Left renal pelvis (tissue), 4 donors: ENCODE measurements at places on chromosomes 12 and 14.

DNA sequence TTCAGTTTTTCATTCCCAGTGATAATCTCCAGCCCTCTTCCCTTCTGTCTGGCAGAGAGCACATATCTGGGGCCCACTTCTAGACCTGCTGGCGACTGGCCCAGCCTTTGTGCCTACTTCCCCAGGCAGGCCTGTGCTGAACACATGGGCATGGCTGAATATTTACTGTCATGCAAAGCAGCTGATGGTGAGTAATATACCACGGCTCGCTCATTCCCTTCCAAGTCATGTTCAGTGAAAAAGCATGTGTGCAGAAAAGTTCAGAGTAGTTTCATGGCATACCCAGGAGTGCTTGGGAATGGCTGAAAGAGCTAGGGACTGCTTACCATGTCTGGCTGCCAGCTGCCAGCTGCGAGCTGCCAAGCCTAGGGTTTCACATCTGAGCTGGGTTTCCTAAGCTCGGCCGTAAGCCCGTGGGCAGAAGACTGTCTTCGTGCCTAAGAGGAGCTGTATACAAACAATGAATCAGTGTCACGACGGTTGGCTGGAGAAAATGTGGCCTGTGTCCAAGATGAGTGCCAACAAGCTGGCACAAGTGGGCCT is 179.9 kb upstream of the PELI2 start:
- no peak for DNase-seq

- DNase-seq: peak; percentile 42
Measured at GRCh38 chr14:99884834-99885648, 91.8 kb downstream of the EML1 start.

DNA sequence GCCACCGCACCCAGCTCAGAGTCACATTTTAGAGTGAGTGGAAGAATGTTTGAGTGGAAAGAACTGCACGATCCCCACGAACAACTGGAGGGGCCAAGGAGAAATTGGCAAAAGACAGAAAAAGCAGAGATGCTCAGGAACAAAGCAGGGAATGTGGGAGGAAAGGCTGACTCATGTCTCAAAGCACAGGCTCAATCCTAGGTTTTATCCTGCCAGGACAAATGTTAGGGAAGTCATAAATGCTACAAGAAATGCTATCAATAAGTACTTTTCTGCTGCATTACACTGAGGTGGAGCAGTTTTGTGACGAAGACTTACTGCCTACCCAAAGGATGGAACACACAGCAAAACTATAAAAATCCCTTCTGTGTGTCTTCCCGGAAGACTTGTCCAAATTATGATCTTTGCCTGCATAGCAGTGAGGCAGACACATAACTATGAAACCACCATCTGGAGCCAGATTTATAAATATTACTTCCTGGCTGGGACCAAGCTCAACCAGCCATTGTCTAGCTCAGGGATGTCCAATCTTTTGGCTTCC is 26.7 kb downstream of the NIN start:
- no peak for DNase-seq

DNA sequence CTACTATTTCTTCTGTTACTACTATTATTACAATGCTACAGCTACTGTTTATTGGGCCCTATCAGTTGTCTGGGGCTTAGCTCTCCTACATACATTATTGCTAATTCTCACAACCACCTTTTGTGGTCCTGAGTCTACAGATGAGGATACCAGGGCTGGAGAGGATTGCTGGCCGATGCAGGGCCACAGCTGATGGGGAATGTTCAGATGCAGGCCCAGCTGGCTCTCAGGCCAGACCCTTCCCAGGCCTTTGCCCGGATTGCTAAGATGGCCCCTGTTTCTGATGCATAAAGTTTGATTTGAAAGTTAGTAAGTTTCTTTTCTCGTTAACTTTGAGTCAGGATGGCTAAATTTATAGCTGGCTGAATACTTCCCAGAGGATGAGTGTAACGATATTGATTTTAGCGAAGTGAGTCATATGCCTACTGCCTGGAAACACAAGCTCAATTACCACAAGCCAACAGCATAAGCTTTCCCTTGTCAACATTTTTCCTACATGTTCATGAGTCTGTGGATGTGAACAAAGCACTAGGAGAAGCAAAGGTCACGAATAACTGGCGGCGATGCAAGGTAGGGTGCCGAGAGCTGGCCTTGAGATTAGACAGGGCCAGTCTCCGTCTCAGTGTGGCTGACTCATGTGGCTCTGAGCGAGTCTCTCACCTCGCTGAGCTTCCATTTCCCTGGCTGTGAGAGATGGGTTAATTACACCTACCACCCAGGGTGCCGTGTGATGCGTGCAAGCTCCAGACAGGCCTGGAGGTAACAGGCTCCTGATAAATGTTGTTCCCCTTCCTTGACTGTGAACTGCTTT is 111.0 kb downstream of the BEGAIN start:
- no peak for DNase-seq

- no peak for DNase-seq
Measured at GRCh38 chr12:9756706-9757105, 4.0 kb downstream of the CD69 start.

DNA sequence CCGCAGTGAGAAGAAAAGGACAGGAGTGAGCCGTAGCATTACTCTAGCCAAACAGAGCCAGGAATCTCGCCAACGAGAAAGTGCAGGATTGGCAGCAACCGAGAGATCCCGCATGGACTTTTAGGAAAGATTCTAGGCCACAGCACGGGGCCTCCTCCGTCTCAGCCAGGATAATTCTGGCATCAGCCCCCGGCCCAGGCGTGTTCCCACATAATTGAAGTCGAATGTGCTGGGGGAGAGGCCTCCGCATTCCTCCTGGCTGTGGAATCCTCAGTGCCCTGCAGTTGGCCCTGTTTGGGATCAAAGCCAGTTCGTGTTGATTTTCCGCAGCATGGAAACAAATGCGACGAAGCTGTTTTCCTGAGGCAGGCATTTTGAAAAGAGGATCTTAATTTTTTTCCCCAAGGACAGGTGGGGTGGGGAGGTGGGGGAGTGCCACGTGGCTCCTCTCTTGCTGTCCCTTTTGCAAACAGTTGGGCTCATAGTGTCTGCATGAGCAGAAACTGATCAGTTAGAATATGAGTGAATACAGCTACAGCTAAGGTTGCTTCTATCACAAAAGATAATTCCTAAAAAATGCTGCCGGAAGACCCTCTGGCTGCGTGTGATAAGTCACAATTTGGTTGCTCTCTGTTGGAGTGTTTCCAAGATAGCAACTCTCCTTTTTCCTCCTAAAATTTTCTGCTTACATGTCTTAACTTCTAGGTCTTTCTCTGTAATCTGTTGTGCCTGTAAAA is 37.3 kb upstream of the ATXN2 start:
- DNase-seq: peak; percentile 50

DNA sequence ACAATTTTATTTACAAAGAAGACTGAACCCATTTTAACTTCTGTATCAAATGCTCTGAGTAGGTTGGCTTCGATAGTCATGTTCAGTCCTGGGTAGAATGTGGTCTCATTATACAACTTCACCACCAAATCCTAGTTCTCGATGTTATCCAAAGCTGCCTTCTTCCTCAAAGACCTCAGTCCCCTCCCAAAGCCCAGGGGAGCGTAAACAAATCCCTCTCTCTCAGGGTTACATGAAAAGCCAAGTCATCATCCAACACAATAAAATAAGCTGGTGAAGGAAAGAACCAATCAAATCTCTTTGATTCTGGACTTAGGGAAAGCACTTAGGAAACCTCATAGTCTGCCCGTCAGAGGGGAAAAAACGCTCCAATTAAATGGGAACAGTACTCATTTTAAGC is 9.1 kb downstream of the PTCSC3 start:
- DNase-seq: no peak

GRCh38 chr12:475286-475685 is 15.5 kb downstream of the B4GALNT3 start:
- DNase-seq: no peak
